ENCODE measurements at places on chromosomes 13 and 19.

GRCh38 chr19:1754636-1755466 lies 1.5 kb downstream of the ONECUT3 start:
- no peak for DNase-seq

DNA sequence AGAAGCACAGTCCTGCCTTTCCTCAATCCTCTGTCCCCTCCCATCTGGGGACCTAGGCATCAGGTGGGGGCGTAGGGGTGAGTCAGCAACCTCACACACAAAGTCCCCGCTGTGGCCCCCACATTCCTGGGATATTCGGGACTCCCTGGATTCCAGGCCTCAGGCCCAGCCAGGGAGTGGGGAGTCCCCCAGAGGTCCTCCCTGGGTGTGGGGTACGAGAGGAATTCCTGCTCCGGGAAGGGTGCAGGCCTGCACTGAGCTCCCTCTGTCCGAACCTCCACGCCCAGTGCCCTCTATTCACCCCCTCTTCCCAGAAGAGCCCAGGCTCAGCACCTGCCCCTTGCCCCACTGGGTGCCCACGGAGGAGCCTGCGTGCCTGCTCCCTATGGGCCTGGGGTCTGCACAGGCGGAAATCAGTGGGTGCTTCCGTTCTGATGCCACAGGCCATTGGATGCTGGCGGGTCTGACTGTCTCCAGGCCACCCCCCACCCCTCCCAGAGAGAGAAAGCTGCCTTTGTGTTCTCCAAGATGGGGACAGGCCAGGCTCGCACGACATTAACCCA lies 3.4 kb downstream of the CADM4 start:
- DNase-seq = peak; percentile 15

- DNase-seq = peak; percentile 26
Measured at GRCh38 chr19:44552324-44552723, 22.8 kb upstream of the CEACAM20 start.

GRCh38 chr13:42876270-42876714 lies 94.9 kb downstream of the FAM216B start:
- DNase-seq = no peak

DNA sequence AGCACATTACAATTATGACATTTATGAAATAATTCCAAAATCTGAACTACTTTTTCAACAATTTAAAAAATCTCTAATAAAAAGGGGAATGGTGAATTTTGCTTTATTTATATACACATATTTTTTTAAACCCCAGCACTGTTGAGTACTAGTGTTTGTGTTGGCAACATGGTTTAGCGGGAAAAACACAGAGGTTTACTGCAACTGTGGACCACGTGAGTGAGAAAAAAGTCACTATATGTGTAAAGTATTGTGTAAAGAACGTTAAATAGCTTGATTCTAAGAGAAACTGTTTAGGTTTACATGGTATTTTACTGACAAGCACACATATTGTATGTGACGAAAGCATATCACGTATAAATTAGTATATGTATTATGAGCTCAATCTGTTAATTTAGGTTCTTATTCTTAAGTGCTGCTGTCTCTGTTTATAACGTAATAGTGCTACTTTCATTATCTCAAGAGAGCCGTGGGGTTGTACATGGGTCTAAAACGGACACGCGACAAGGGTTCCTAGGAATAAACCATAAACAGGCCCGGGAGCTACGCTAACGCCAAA lies 617 bp downstream of the SKA3 start:
- DNase-seq = peak; percentile 58

DNA sequence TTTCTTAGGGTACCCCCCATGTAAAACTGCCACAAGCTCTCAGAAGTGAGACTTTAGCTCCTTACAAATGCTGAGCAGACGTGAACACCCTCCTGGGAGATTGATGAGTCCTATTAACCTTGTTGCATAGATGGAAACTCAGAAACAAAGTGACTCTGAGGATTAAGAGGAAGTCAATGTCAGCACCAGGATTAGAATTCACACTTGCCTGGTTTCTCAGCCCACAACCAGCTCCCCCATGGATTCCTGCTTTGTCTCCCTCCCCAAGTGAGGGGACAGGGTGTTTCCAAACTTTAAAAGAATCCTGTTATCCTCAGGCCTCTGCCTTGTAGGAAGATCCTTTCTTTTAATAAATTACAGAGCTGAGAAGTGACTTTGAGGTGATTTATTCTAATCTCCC lies 324.4 kb downstream of the NDFIP2 start:
- no peak for DNase-seq

- peak; percentile 77 for DNase-seq
Measured at GRCh38 chr19:44869733-44870470, 21.2 kb upstream of the TOMM40 start.

DNA sequence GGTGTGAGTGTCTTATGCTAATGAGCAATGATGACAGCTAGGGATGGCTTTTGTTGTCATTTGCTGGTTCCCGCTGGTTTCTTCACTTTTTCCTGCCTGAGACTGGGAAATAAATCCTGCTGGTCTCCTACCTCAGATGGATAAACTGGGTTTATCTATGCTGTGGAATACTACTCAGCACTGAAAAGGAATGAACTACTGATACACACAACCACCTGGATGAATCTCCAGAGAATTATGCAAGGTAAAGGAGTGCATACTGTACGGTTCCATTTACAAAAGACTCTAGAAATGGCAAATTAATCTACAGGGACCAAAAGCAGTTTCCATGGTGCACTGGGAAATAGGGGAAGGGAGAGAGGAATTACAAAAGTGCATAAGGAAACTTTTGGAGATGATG lies 41.2 kb upstream of the UBE2L5 start:
- DNase-seq = no peak

DNA sequence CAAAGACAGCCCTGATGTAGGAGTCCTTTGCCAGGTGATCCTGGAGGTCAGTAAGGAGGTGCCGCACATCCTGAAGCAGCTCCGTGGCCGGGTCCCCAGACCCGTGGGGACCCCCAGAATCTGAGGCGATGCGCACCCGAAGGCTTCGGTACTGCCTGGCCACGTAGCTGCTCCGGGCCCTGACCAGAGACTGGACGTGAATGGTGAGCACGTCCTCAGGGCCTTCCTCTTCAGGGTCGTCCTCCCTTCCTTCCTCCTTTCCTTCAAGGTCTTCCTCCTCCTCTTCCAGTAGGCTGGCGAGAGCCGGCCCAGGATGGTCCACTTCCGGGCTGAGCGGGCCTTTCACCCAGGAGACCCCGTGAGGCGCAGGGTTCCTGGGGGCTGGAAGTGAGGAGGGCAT lies 7.5 kb downstream of the RINL start:
- no peak for DNase-seq

DNA sequence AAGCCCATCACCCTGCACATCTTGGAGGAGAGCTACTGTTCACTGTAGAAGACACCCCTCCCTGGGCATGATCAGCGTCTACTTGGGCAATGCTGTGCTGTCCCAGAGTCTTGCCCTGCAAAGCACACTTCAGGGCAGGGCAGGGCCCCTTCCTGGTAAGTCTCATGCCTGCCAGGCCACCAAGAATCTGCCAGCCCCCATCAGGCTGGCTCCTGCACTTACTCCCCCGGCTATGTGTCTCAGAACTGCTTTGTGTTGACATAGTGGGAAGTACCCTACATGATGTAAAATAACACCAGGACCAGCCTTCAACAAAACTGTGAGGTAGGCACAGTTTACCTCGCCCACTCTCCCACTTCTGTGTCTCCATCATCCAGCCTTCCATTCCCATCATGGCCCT lies 27.8 kb upstream of the ATP12A start:
- no peak for DNase-seq

DNA sequence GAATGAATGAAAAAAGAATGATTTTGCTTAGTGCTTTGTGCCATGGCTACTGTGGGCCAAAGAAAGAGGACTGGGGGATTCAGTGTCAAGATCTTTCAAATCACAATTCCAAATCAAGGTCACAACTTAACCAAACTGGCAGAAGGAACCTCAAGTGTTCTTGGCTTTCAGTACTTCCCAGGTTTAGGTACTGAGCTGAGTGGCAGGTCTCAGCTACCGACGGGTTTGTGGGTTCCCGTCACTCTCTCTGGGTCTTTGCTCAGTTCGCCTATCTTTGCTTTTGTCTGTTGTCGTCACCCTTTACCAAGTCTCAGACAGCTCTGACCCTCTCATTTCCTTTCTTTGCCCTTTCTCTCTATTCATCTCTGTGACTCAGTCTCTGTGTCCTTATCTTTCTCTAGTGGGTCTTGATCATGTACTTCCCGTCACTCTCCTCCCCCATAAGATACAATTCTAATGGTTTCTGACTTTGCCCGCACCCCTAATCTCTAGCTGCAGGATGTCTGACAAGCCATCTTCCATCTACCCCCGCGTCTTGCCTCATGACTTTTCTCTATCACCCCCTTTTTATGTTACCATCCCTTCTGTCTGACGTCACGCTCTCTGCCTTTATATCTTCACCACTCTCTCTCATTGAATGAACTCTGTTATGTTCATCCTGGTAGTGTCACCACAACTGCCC lies 33.3 kb upstream of the LRRC4B start:
- DNase-seq = no peak

GRCh38 chr19:21491146-21491545 lies 14.3 kb upstream of the ZNF429 start:
- peak; percentile 2 for DNase-seq

- DNase-seq = no peak
Measured at GRCh38 chr19:42090672-42091071, 14.7 kb downstream of the ZNF574 start.

Data from choroid plexus epithelial cell (primary cell).